ENCODE measurements at places on chromosomes 2 and 18. TPM values are rescaled to one million over a fixed set of nuclear protein-coding genes. Genes with fewer than 3 reads are reported as not detected.
A peak's percentile ranks its signal among the peaks of the same experiment; 100 is the strongest.

Gene PLCL1
- total RNA-seq, result 0.50 TPM

Gene DPP4
- total RNA-seq, result 0.42 TPM

Gene MOCOS
- 13.2 TPM for total RNA-seq

Gene YES1
- 38.0 TPM for total RNA-seq

Gene LRP2
- total RNA-seq, result not detected

Gene SPC25
- 4.1 TPM for total RNA-seq

DNA sequence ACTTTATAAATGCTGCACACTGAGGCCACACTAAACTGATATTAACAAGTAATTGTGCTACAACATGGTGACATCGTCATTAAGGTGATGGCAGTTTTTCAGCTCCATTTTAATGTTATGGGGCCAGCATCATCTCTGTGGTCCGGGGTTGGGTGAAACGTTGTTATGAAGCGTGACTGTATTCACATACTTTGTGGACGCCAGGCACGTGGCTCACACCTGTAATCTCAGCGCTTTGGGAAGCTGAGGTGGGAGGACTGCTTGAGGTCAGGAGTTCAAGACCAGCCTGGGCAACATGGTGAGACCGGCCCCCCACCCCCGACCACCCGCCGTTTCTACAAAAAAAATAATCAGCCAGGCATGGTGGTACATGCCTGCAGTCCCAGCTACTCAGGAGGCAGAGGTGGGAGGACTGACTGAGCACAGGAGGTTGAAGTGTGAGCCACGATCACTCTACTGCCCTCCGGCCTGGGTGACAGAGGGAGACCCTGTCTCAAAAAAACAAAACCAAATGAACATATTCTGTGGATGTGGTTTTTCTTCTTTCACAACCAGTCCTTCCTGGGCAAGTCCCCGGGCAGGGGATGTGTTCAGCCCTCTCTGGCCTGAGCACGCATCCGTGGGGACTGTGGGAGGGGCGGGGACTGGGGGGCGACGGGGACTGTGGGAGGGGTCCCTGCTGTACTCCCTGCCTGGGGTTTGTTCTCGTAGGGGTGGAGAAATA, 12.9 kb upstream of the GAL3ST2 start:
- H3K4me3 ChIP-seq, result no peak overlapping the region
- peaks cover 3% of the 10 kb centered on the region for H3K4me1 ChIP-seq
- H3K36me3 ChIP-seq, result peaks cover 17% of the 10 kb centered on the region
- DNase-seq, result no peak
- no peak overlapping the region for H3K27ac ChIP-seq

- no peak for DNase-seq
- peaks cover 18% of the 10 kb centered on the region for H3K4me1 ChIP-seq
- H3K27ac ChIP-seq, result no peak overlapping the region
- H3K36me3 ChIP-seq, result no peaks in the 10 kb centered on the region
Observed at GRCh38 chr18:32906506-32907310, 133.9 kb upstream of the KLHL14 start.

- no peak for DNase-seq
- H3K27me3 ChIP-seq, result no peaks in the 10 kb centered on the region
- no peak overlapping the region for H3K27ac ChIP-seq
- no peak overlapping the region for H3K4me3 ChIP-seq
- H3K36me3 ChIP-seq, result peaks cover 11% of the 10 kb centered on the region
Observed at GRCh38 chr2:25473758-25474340, 132.1 kb upstream of the DNMT3A start.

DNA sequence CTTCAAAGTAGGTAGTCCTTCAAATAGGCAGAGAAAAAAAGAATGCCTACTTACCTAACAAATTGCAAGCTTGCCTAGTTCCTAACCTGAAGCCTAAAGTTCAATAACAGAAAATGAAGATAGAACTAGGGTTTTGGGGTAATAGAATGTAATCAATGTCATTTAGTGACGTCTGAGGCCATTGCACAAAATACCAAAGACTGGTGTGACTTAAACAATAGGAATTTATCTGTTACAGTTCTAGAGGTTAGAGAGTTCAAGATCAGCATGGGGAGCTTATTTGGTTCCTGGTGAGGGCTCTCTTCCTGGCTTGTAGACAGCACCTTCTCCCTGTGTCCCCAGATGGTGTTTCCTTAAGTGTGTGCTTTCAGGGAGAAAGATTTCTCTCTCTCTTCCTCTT, 4.7 kb upstream of the NPC1 start:
- peaks cover 23% of the 10 kb centered on the region for H3K4me1 ChIP-seq
- H3K4me3 ChIP-seq, result no peak overlapping the region
- H3K27ac ChIP-seq, result no peak overlapping the region
- no peaks in the 10 kb centered on the region for H3K27me3 ChIP-seq
- no peaks in the 10 kb centered on the region for H3K36me3 ChIP-seq

GRCh38 chr2:149735237-149735958, 147.8 kb upstream of the MMADHC start:
- peaks cover 2% of the 10 kb centered on the region for H3K36me3 ChIP-seq
- H3K4me3 ChIP-seq, result no peak overlapping the region
- no peaks in the 10 kb centered on the region for H3K27me3 ChIP-seq
- no peak for DNase-seq

DNA sequence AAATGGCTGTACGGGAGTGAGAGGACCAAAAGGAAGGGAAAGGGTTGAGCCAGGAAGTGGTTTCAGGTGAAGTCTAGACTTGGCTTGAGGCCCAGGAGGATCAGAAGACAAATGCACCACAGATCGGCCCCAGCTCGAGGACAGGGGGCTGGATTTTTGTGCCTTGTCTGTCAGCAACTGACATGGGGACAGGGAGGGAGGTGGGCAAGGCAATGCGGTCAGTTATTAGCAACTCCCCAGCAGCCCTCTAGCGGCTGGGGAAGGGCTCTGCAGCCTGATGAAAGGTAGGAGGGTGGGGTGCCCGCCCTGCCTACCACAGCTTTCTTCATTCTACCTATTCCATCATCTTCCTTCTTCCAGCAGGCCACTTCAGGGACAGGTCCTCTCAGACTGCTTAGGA, 50.0 kb downstream of the CPO start:
- no peaks in the 10 kb centered on the region for H3K27me3 ChIP-seq
- H3K4me3 ChIP-seq, result no peak overlapping the region
- H3K4me1 ChIP-seq, result peaks cover 10% of the 10 kb centered on the region

DNA sequence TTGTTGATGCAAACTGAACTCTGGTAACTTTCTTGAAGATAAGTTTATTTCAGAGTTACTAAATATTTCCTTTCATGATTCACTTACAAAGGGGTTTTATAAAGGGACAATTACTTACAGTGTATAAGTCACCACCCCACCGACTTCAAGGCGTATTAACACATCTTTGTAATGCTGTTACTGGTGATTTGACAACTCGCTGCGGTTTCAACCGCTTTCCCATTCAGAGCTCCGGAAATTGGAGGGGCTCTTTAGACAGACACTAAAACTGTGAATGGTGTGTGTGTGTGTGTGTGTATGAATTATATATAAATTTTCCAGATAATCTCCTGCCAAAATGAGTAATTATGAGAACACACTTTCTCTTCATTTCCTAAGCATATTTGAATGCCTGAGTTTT, 4.9 kb downstream of the TM4SF20 start:
- H3K4me3 ChIP-seq, result no peak overlapping the region
- no peak overlapping the region for H3K27ac ChIP-seq
- no peaks in the 10 kb centered on the region for H3K27me3 ChIP-seq
- peaks cover 20% of the 10 kb centered on the region for H3K4me1 ChIP-seq

DNA sequence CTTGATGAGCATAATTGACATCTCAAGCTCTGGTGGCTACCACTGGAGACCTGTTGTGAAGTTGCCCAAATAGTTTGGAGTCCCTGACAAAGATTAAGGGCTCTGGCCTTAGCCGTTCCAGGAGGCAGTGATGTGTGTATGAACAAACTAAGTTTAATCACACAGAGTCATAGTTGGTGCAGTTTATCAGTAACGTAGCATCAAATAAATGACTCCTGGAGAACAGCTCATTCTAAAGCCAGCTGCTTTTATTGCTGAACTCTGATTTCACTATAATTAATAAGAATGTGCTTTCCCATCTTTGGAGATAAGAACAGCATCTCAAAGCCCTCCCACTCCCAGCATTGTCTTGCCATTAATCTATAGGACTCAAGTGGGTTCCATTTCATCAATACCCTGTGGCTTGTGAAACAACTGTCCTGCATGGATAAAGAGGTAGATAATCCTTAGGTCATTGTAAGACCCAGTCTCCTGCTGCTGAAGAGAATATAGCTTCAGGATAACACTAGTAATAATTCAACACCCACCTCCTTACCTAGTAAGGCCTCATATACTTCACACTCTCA, 211.4 kb upstream of the THUMPD2 start:
- H3K27me3 ChIP-seq, result no peaks in the 10 kb centered on the region
- no peak overlapping the region for H3K27ac ChIP-seq
- H3K4me3 ChIP-seq, result no peak overlapping the region
- DNase-seq, result no peak

- peaks cover 4% of the 10 kb centered on the region for H3K36me3 ChIP-seq
- peaks cover 78% of the 10 kb centered on the region for H3K27me3 ChIP-seq
- H3K4me3 ChIP-seq, result no peak overlapping the region
- no peak overlapping the region for H3K27ac ChIP-seq
- peaks cover 9% of the 10 kb centered on the region for H3K4me1 ChIP-seq
Observed at GRCh38 chr2:118224895-118225311, 136.6 kb downstream of the INSIG2 start.

GRCh38 chr2:124836416-124836815, 811.3 kb downstream of the CNTNAP5 start:
- no peak for DNase-seq
- no peak overlapping the region for H3K27ac ChIP-seq
- H3K4me1 ChIP-seq, result no peaks in the 10 kb centered on the region
- H3K4me3 ChIP-seq, result no peak overlapping the region

DNA sequence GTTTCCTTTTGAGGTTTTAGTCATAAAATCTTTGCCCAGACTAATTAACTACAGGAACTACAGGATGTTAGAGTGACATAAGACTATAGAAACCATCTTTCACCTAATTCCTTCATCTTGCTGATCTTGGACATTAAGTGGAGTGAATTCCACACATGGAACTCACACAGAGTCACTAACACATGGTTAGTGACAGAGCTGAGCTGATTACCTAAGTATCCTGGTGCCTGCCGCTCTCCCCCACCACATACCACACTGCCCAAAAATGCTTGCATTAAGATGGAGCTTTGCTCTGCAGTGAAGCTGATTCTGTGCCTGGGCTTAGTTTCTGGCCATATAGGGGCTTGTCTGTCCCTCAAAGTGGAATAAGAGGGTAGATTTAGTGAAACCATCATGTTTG, 332.9 kb upstream of the NT5C1B start:
- H3K27me3 ChIP-seq, result no peaks in the 10 kb centered on the region
- DNase-seq, result no peak
- H3K4me1 ChIP-seq, result peaks cover 24% of the 10 kb centered on the region
- no peak overlapping the region for H3K4me3 ChIP-seq
- no peak overlapping the region for H3K27ac ChIP-seq

GRCh38 chr2:152359573-152360363, 24.8 kb downstream of the FMNL2 start:
- H3K4me3 ChIP-seq, result no peak overlapping the region
- H3K4me1 ChIP-seq, result peaks cover 12% of the 10 kb centered on the region
- H3K36me3 ChIP-seq, result peaks cover 2% of the 10 kb centered on the region
- no peak for DNase-seq

- H3K4me3 ChIP-seq, result no peak overlapping the region
- peaks cover 5% of the 10 kb centered on the region for H3K4me1 ChIP-seq
- no peak overlapping the region for H3K27ac ChIP-seq
- H3K36me3 ChIP-seq, result peaks cover 2% of the 10 kb centered on the region
Observed at GRCh38 chr2:168090366-168091135, 156.8 kb downstream of the STK39 start.

- DNase-seq, result no peak
- H3K27me3 ChIP-seq, result no peaks in the 10 kb centered on the region
- H3K36me3 ChIP-seq, result no peaks in the 10 kb centered on the region
- no peak overlapping the region for H3K4me3 ChIP-seq
- no peak overlapping the region for H3K27ac ChIP-seq
Observed at GRCh38 chr2:150783015-150783414, 295.5 kb upstream of the RND3 start.

DNA sequence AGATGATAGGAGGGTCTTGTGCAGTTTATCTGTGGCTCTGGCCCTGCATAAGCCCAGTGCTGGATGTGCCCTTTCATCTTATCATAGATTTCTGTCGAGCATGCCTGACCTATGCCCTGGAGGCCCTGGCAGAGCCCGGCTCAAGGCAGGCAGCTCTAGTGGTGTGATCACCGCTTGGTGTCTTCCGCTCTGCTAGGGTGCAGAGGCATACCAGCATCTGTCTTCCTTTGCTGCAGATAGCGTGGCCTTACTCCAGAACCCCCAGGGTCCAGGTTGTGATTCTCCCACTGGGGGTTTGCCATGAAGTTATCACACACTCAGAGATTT, 13.7 kb upstream of the TRAF3IP1 start:
- peak; percentile 37 for DNase-seq
- peaks cover 6% of the 10 kb centered on the region for H3K4me1 ChIP-seq
- H3K36me3 ChIP-seq, result no peaks in the 10 kb centered on the region

DNA sequence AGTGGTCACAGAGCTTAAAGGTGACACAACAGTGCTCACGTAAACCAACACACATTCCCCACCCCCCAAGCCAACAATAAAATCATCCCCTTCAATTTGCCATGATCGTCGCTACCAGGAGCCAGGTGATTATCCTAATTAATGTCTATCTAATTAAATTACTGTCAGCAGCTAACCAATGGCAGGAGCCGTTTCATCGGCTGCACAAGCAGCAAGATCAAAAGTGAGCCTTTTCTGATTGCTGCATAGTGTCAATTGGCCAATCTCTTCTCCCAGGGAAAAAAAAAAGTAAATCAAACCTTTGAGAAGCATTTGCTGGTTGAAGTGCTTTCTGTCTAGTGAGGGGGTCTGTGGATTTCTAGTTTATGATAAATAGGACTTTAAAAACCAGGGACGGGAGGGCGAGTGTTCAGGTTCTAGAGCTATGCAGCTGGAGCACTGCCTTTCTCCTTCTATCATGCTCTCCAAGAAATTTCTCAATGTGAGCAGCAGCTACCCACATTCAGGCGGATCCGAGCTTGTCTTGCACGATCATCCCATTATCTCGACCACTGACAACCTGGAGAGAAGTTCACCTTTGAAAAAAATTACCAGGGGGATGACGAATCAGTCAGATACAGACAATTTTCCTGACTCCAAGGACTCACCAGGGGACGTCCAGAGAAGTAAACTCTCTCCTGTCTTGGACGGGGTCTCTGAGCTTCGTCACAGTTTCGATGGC, at the start of gene TBR1:
Gene TBR1, plus strand, starts transcription at position 311 of the 721 bp plus-strand sequence. Its CDS starts 114 bp downstream, at position 425.
- H3K4me3 ChIP-seq, result peak within 1 kb of the TSS; percentile 64
- peaks cover 11% of the 10 kb centered on the region for H3K36me3 ChIP-seq
- H3K4me1 ChIP-seq, result peaks cover 45% of the 10 kb centered on the region
- DNase-seq, result no peak
- H3K27ac ChIP-seq, result no peak within 1 kb of the TSS
- H3K27me3 ChIP-seq, result peaks cover 62% of the 10 kb centered on the region

- H3K4me3 ChIP-seq, result no peak overlapping the region
- no peak overlapping the region for H3K27ac ChIP-seq
- DNase-seq, result peak; percentile 51
- peaks cover 6% of the 10 kb centered on the region for H3K27me3 ChIP-seq
- H3K36me3 ChIP-seq, result no peaks in the 10 kb centered on the region
Observed at GRCh38 chr2:201955702-201956141, 77.9 kb upstream of the FZD7 start.

DNA sequence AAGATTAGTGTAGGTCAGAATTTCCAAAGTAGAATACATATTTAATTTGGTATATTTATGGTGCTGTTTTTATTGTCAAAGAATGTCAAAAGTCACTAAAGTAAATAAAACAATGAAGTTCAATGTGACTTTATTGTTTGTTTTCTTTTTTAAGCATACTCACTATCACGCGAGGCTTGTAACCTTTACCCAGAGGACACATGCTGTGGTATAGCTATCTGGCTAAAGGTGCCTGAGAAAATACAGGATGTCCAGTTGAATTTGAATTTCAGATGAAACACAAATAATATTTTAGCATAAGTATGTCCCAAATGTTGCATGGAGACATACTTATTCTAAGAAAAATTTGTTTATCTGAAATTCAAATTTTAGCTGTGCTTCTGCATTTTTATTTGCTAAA, 103.3 kb upstream of the KLF7 start:
- H3K27ac ChIP-seq, result no peak overlapping the region
- no peaks in the 10 kb centered on the region for H3K27me3 ChIP-seq
- no peak overlapping the region for H3K4me3 ChIP-seq
- H3K36me3 ChIP-seq, result no peaks in the 10 kb centered on the region
- H3K4me1 ChIP-seq, result peaks cover 13% of the 10 kb centered on the region
